Stimulated activated CD4-positive, alpha-beta T cell treated with anti-CD3 and anti-CD28 coated beads, Interleukin-1b, Interleukin-23, amount 100 ng/mL, for 1 hour (primary cell): ENCODE measurements at places on chromosomes 1 and 21.

- DNase-seq: peak; percentile 52
These were observed 159.2 kb downstream of the RUNX1 start for GRCh38 chr21:34889676-34890469.

- no peak for DNase-seq
These were observed 166.3 kb downstream of the TBX15 start for GRCh38 chr1:118821801-118822200.

GRCh38 chr1:221712776-221713431, 29.0 kb downstream of the DUSP10 start:
- DNase-seq: peak; percentile 24

DNA sequence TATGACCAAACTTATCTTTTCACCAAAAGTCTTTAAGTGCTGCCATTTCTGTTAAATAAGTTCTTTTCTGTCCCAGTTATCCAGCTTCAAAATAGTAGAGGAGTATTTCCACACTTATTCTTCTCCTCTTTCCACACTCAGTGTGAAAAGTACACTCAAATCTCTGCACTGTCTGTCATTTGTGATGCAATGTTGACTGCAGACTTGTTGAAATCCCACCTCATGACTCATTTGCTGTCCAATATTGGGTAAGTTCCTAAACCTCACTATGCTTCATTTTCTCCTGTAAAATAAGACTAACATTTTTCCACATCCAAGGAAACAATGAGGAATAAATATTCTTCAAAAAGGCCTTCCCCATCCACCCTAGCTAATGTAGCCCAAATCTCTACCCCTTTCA, 17.5 kb downstream of the LRRIQ3 start:
- no peak for DNase-seq

GRCh38 chr1:211099393-211099792, 34.6 kb downstream of the KCNH1 start:
- DNase-seq: no peak
